Upper lobe of left lung (tissue), 6 donors: ENCODE measurements at places on chromosomes 16 and 17. TPM values are rescaled to one million over a fixed set of nuclear protein-coding genes. Genes with fewer than 3 reads are reported as not detected.

The DNASE1 gene
- total RNA-seq: 9.5 TPM

The ZG16B gene
- not detected for total RNA-seq

The ZPBP2 gene
- total RNA-seq: not detected

The TIGD7 gene
- 6.0 TPM for total RNA-seq

The CCR7 gene
- total RNA-seq: not detected
